Activated CD4-positive, alpha-beta T cell treated with anti-CD3 and anti-CD28 coated beads for 36 hours (primary cell): ENCODE measurements at places on chromosomes 2 and 18. TPM values are rescaled to one million over a fixed set of nuclear protein-coding genes. Genes with fewer than 3 reads are reported as not detected.

GRCh38 chr2:17413036-17413435 is 105.2 kb downstream of the RAD51AP2 start:
- no peak for DNase-seq
- H3K4me1 ChIP-seq = no peaks in the 10 kb centered on the region
- no peak overlapping the region for H3K4me3 ChIP-seq
- H3K36me3 ChIP-seq = no peaks in the 10 kb centered on the region

DNA sequence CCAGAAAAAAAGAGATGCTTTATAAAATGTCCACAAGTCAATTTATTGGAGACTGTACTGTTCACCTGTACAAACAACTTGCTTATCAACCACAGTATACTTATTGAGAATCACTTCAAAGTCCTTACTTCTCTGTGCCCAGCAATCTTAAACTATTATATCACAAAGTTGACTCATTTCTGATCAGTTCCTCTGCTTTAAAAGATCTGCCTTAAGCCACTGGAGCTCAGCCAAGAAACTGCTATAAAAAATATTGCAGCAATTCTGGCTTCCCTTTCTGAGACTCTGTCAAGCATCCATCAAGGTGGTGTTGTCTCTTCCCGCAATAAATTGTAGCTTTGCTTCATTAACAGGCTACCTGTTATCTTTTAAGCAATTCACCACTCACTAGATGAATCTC is 375.2 kb upstream of the SPHKAP start:
- H3K4me1 ChIP-seq = no peaks in the 10 kb centered on the region
- no peak overlapping the region for H3K4me3 ChIP-seq
- no peaks in the 10 kb centered on the region for H3K27me3 ChIP-seq
- no peaks in the 10 kb centered on the region for H3K36me3 ChIP-seq
- DNase-seq = no peak

The OTX1 gene
- not detected for total RNA-seq

The NAT8 gene
- not detected for total RNA-seq

DNA sequence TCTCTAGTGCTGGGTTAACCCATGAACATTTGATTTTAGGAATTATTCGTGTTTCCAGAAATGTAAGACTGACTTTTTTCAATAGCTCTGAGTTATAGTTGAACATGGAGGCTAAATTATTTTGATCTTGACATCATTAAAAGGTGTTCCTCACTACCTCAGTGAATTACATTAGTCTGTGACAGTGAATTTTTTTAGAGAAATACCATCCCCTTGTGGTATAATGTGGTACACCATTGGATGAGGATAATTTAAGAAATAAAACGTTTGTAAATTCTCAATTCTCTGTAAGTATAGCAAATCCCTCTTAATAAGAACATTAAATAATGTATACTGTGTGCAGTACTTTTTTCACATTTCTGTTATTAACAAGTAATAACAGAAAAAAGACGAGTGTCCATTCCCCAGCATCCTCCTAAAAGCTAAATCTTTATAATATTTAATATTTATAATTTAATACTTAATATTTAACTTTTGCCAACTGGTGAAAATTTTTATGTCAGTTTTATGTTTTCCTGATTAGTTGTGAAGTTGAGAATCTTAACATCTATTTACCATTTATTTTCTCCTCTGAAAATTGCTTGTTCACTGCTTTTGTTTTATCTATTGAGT is 70.3 kb upstream of the CWC22 start:
- H3K4me3 ChIP-seq = no peak overlapping the region
- H3K27ac ChIP-seq = no peak overlapping the region
- peaks cover 2% of the 10 kb centered on the region for H3K27me3 ChIP-seq
- no peaks in the 10 kb centered on the region for H3K36me3 ChIP-seq

The LTBP1 gene
- total RNA-seq = 0.14 TPM

The PMAIP1 gene
- 97.2 TPM for total RNA-seq

The LRP1B gene
- not detected for total RNA-seq

GRCh38 chr18:10912790-10913545 is 236.4 kb downstream of the PIEZO2 start:
- H3K36me3 ChIP-seq = no peaks in the 10 kb centered on the region
- DNase-seq = no peak
- no peak overlapping the region for H3K4me3 ChIP-seq
- no peaks in the 10 kb centered on the region for H3K27me3 ChIP-seq
- no peak overlapping the region for H3K27ac ChIP-seq

The LIPG gene
- 0.79 TPM for total RNA-seq
